MCF 10A (cell line): ENCODE measurements at places on chromosomes 5 and 9.
A peak's percentile ranks its signal among the peaks of the same experiment; 100 is the strongest.

DNA sequence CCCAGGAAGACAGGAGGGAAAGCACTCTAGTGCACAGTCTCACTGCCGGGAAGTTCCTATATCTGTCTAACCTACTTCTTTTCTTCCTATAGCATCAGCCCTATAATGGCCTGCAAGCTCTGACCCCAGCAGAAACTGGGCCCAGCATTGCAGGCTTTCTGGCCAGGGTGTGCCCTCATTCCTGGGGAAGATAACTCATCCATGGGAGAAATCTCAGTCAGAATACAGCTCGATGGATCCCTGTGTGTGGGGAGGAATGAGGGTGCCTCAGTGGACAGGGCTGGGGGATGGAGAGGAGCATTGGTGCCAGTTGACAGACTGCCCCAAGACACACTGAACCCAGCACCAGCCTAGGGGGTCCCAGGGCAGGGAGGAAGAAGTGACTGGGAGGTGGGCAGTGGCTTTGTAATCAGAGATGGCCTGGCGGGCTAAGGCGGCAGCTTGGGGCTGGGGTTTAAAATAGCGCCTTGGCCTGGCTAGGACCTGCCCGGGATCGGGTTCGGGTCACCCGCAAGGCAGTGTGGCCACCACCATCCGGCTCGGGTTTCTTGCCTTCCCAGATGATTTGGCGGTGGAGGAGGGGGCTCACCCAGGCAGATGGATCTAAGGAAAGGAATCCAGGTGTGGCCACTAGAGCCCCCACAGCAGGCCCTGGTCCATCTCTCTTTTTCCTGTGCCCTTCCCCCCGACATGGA is 7.6 kb upstream of the CXXC5 start:
- DNase-seq, result no peak

DNA sequence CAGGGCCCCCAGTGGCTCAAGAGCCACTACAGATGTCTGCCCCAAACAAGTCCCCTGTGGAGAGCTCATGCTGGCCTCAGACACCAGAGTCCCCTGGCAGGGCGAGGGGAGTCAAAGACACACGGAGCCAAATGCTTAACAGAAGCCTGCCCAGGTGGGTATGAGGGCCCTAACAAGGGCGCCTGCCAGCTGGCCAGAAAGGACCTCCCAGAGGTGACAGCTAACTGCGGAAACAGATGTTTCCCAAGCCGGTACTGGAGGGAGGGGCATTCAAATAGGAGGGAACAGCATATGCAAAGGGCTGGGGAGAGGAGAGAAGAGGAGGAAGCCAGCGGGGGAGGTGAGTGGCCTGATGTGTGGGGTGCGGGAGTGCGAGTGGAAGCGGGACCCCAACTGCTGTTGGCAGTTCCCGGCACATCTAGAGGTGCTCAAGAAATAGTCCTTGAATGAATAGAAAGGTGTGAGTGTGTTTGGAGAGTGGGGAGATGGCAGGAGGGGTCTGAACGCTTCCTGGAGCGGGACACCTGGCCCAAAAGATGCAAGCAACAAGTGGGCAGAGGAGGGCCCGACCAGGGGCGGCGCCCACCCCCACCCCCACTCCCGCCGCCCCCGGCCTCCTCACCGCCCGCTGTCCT is 824 bp downstream of the MXD3 start:
- peak; percentile 36 for DNase-seq

DNA sequence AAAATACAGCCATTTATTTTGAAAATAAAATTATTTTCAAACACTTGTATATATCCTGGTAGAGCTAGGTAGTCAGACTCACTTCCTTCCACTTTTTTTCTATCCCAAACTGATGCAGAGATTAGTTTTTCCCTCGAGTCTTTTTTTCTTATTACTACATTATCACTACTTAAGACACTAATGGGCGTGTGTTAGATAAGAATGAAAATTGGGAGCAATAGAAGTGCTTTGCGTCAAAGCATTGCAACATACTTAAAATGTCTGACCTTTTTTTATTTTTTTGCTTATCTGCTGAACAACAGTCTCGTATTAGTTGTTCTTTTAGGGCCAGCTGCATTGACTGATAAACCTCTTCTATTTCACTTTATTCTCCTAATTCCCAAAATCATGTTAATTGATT is 1278.7 kb downstream of the CDH12 start:
- DNase-seq, result no peak

DNA sequence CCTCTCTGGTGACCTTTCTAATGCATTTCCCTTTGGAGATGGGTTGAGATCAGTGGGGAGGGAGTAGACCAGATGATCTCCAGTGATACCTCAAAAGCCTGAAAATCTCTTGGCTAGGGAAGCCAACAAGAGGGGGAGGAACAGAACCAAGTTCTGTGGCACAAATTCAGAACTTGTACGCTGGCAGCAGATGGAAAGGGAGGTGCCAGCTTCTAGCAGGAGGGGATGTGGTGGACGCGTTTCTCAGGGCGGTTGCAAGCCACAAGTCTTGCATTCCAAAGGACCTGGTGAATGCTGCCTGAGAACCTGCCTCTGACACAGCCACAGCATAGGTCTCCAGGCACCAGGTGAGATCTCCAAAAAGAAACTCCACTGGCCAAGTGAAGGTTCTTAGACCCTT is 13.4 kb downstream of the SLIT3 start:
- no peak for DNase-seq

DNA sequence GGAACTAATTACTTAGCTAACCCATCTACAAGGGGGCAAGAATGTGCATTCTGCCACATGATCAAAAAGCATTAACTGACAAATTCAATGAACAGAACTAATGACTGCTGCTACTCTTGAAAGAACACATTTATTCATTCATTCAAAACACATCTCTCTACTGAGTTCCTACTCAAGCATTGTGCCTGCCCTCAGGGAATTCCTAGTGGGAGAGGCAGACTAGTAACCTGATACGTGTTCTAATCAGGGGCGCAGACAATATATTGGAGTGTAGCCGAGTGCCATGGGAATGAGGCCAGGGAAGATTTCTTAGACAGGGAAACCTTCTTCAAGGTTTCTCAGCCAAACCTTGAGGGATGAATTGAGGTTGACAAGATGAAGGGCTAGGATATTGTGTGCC is 56.7 kb upstream of the PAPPA start:
- DNase-seq, result no peak

GRCh38 chr5:125044491-125045282 is 298.2 kb upstream of the ZNF608 start:
- peak; percentile 37 for DNase-seq

DNA sequence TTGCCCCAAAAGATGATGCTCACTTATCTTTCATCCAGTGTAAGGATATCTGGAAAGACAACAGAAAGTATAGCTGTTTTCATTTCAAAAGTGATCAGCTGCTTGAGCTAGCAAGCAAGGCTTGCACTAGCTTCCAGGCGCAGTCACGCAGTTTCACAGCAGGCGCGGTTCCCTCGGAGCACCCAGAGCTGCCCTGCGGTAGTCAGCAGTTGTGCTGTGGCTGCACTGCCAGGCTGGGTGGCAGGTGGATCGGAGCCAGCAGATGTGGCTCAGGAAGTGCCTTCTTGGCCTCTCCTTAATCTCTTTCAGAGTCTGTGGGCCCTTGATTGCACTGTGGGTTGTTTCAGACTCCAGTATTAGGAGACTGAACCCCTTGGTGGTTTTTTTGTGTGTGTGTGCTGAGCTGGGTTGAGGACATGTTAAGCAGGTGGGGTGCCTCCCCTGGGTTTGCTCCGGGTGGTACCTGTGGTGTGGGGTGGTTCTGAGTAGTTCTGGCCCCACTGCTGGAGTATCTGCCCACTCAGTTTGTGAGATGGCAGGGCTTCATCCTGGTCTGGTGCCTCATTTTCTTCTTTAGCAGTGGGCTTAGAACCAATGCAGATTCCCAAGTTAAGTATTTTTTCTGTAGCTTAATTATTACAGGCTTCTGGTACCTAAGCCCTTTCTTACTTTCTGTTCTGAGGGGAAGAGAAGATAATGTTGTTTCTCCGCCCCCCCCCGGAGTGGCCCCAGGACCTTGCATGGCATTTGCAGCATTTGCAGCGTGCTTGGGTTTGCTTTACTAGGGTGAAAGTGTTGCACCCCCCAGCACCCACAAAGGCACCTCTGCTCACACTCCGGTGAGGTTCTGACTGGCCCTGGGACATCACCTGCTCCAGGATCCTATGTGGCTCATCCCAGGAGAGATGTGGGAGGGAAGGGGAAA is 16.4 kb downstream of the TENT4A start:
- DNase-seq, result no peak

GRCh38 chr9:74497748-74498620 is 849 bp downstream of the RORB start:
- no peak for DNase-seq

- no peak for DNase-seq
These were observed 3.2 kb downstream of the IFNA8 start for GRCh38 chr9:21412107-21412506.

DNA sequence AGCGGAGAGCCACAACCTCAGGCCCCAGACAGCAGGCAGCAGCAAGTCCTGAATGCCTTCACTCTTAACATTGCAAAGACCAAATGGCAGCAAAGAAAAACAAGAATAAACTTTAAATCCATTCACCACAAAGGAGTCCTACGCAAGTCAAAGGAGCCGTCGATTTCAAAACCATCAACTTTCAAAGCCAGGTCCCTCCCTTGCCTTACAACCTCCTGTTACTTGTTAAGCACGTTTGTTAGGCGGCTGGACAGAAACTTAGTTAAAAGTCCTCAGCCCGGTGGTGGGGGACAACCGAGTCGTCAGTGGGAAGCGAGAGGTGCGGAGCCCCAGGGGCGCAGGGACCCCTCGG is 938 bp downstream of the LPAR1 start:
- peak; percentile 26 for DNase-seq

- DNase-seq, result peak; percentile 59
These were observed 27.4 kb downstream of the PDE6A start for GRCh38 chr5:149917073-149917676.

DNA sequence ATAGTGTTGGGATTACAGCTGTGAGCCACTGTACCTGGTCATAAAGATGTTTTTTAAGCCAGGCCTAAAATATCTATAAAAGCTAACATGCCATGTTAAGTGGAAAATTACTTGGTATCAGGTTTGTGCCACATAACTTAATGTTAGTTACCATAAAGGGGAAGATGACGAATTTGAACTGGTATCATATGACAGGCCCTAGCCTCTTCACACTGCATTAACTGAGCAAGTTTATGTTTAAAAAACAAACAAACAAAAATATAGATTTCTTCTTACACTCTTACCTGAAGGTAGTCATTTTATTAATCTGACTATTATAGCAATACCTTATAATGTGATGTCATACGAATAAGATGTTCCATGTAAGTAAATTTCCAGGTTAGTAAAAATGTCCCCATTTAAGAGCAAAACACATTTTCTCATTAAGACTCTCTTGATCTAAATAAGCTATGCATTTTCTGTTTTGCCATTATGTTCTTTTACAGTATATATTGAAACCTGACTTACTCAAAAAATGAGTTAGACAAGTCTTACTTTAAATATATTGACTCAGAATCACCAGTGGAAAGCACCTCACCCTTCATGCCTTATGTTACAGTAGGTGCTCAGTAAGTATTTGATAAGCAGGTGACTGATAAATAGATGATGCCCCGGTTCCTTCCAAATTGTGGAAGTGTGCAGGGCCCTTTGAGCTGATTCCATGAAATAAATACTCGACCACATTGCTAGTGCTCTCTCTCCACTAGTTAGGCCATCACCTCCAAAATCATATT is 125.4 kb downstream of the CDC42SE2 start:
- no peak for DNase-seq

GRCh38 chr5:38347896-38348295 is 89.5 kb downstream of the EGFLAM start:
- no peak for DNase-seq

GRCh38 chr5:55218967-55219366 is 8.1 kb downstream of the MCIDAS start:
- DNase-seq, result peak; percentile 73

DNA sequence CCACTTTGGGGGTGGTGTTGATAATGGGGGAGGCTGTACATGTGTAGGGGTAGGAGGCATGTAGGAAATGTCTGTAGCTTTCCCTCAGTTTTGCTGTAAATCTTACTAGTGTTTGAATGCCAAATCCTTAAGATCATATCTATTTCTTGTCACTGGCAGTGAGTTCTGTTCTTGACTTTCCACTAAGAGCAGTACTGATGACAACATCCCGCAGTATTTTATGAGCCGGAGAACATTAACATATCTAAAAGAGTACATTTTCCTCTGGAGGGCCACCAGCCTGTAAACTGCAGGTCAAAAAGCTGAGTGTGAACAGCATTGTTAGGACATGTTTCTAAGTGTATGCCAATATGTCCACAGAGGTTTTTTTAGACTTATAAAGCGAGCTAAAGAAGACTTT is 2.5 kb upstream of the HSPB3 start:
- DNase-seq, result no peak

GRCh38 chr9:99368341-99369326 is 146.6 kb downstream of the SEC61B start:
- DNase-seq, result no peak

- no peak for DNase-seq
These were observed 409.4 kb upstream of the CD180 start for GRCh38 chr5:67605730-67606585.

GRCh38 chr5:104904561-104904960 is 1342.0 kb upstream of the NUDT12 start:
- no peak for DNase-seq

GRCh38 chr9:112891521-112891920 is 845 bp upstream of the SLC46A2 start:
- DNase-seq, result no peak

GRCh38 chr5:133797167-133797566 is 171.3 kb downstream of the C5orf15 start:
- no peak for DNase-seq

DNA sequence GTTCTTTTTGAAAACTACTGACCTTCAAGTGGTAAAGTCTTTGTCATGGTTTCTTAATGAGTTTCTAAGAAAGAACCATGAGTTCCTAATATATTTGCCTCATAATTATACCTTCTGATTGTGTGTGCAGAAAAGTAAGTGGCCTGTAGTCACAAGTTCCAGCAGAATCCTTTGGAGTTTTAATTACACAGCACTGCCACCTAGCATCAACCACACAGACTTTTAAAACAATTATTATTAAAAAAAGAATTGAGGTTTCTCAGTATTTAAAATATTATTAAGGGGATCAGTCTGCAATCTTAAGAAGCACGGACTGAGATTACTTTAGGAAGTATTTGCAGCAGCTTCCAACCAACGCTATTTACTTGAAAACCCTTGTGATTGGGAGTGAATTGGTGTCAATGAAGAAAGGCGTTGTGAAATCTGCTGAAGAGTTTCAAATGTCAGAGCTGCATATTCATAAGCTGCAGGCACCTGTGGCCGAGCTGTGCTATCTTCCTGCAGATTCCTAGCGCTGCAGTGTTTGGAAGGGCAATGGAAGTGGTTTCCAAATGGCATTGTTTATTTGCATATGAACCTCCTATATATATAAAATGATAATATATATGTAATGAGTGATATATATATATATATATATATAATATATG is 1074.2 kb upstream of the WWC1 start:
- DNase-seq, result peak; percentile 27

- no peak for DNase-seq
These were observed 73.8 kb upstream of the CPLX2 start for GRCh38 chr5:175797521-175798038.

GRCh38 chr5:132749506-132749905 is 2.3 kb downstream of the CCNI2 start:
- DNase-seq, result no peak

- no peak for DNase-seq
These were observed 231.5 kb downstream of the FANCC start for GRCh38 chr9:95085861-95086563.
